Activated T-helper 2 cell treated with anti-CD3 and anti-CD28 coated beads, Interferon-gamma antibody, Interleukin-2, Interleukin-4, amounts not matched to agents 10 μg/mL and 5 μg/mL and 100 μg/mL, durations not matched to agents 14 hours and 24 hours and 36 hours (primary cell): ENCODE measurements at places on chromosomes 1 and 21.

- DNase-seq: no peak
These were observed 78.4 kb downstream of the BRINP3 start for GRCh38 chr1:190399233-190399632.

DNA sequence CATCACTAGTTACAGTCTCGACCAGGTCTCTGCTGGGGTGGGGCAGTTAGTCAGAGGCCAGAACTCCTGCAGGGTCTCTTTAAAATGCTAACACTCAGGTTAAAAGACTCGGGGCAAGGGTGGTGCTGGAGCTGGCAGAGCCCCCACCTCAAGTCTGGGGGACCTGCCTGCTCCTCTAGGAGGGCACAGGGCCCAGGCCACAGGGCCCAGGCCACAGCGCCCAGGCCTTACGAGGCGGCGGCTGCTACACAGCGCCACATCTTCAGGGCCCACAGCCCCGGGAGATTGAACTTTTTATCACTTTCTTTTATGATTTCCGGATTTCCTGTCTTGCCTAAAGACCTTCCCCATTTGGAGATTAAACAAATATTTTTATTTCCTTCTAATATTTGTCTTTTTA is 10.4 kb downstream of the MPZ start:
- no peak for DNase-seq

- DNase-seq: no peak
These were observed 85.2 kb downstream of the KIF1B start for GRCh38 chr1:10295481-10296085.

- no peak for DNase-seq
These were observed 68.3 kb downstream of the NENF start for GRCh38 chr1:212500983-212501382.

DNA sequence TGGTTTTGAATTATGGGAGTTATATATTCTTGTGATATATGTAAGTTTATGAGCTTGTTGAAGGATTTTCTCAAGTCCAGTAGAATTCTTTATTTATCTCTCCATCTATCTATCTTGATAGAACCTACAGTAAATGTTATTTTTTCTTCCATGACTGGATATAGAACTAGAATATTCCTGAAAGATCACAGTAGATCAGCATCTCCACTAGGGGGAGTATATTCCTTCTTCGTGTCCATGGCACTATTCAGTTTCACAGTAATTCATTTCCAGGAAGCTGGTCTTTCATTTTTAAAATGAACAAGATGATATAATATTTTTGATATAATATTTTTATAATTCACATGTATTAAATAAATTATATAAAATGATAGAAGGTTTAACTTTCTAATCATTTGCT is 18.8 kb downstream of the TMPRSS15 start:
- DNase-seq: no peak

- DNase-seq: no peak
These were observed 27.2 kb upstream of the LPAR3 start for GRCh38 chr1:84920159-84920558.

- DNase-seq: no peak
These were observed at the start of gene HMGCS2 for GRCh38 chr1:119768778-119769177. HMGCS2 (minus strand) TSS chr1:119768905; CDS start chr1:119768844, 61 bp downstream.

DNA sequence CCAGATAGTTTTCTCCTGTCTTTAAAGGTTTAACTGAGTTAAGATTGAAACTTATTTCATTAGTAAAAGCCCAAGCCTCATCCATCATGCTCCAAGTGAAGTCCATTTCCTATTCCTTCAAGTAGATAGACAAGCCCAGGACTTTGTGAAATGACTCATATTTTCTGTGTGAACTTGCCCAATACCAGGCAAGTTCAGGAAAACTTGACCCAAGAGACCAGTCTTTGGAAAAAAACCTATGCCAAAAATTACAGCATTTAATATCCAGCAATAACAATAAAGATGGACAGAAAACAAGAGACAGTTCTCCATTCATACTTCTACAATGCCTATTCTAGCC is 405 bp upstream of the RAB29 start:
- DNase-seq: no peak
